ENCODE measurements at places on chromosomes 3 and 15.

DNA sequence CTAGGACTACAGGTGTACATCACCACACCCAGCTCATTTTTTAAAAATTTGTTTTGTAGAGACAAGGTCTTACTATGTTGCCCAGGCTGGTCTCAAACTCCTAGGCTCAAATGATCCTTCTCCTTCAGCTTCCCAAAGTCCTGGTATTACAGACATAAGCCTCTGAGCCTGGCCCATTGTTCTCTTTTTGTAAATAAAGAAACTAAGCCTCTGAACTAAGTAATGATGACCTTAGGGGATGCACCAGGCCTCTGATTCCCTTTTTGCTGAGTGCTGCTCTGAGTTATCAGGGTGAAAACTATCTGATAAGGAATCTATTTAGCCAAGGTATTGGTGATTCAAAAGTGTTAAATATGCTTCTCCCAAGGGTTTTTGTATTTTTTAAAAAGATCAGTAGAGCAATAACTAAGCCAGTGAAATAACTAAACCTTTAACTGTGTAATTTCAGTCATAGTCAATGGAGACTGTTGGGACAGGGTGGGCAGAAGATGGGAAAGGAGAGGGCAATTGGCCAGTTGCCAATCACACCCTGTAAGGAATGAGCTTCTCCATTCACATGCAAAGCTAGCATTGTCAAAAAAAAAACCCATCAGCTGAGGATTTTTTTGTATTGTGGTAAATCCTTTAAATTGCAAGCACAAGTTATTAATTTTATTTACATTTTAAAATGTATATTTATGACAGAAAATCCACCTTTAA, 194.8 kb upstream of the PFN2 start:
- no peak for DNase-seq

GRCh38 chr15:62407216-62407615, 242.1 kb upstream of the C2CD4B start:
- DNase-seq: no peak

DNA sequence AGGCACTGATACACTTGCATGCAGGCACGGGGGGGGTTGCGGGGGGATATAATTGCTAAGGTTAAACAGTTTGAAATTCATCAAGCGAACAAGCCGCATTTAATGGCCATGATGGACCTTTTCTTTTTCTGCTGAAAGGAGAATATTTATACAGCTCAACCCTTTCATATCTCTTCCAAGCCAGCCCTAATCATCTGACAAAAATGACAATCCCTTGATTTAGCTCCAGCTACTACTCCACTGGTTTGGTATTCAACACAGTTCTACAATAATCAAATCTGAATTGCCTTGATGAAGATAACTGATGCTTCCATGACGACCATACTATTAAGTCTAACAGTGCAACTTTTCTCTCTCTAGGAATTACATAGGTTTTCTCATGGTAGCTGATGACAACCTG, 374.9 kb downstream of the PLCL2 start:
- DNase-seq: no peak

DNA sequence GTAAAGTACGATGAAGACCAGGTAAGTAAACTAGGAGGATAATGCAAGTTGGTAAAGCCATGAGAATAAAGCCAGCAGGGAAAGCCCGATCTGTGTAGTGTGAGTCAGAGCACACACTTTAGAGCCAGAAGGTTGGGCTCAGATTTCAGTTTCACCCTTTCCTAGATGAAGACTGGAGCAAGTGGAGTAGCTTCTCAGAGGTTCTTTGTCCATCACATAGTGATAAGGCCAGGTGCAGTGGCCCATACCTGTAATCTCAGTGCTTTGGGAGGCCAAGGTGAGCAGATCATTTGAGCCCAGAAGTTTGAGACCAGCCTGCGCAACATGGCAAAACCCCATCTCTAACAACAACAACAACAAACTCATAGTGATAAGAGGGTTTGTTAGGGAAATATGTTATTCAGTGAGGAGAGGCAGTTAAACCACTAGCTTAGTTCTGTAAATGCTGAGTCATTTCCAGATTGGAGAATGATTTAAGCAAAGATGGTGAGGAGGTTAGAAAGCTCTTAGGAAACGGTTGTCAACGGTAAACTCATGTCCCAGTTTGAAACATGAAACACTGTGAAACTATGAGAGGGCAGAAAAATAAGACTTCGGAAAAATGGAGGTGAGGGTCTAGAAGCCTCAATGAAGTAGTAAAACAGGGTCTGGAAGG, 39.0 kb downstream of the IL12A start:
- DNase-seq: no peak

GRCh38 chr3:190000187-190000860, 120.4 kb downstream of the P3H2 start:
- DNase-seq: no peak

- DNase-seq: no peak
These were observed 248.1 kb downstream of the KLF13 start for GRCh38 chr15:31574766-31575165.

- DNase-seq: no peak
These were observed 541.7 kb upstream of the MDFIC2 start for GRCh38 chr3:70854108-70854507.

DNA sequence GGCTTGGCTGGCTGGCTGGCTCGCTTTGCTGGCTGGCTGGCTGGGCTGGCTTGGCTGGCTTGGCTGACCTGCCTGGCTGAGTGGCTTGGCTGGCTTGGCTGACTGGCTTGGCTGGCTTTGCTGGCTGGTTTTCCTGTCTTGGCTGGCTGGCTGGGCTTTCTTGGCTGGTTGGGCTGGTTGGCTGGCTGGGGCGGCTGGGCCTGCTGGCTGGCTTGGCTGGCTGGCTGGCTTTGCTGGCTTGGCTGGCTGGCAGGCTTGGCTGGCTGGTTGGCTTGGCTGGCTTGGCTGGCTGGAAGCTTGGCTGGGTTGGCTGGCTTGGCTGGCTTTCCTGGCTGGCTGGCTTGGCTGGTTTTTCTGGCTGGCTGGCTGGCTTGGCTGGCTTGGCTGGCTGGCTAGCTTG, 435.6 kb downstream of the GOLGA6L6 start:
- no peak for DNase-seq

- peak; percentile 77 for DNase-seq
These were observed 7.6 kb upstream of the APEH start for GRCh38 chr3:49666592-49666991.

- DNase-seq: no peak
These were observed 89.4 kb upstream of the TJP1 start for GRCh38 chr15:29911705-29912104.

GRCh38 chr3:70970171-70970570, 613.4 kb downstream of the FOXP1 start:
- DNase-seq: no peak

DNA sequence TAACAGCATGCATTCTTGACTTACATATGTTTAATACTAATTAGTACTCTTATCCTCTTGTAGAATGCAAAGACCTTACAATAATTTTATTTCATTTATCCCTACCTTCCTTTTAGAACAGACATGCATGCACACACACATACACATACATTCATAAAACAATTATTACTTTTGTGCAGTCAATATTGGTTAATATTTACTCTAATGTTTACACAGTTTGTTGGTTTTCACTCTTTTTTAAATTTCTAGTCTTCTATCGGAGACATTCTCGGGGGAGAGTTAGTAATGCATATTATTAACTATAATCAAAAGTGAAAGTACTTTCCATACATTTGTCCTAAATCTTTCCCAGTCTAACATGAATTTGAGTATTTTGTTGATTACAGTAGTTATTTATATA, 317.7 kb upstream of the DPH6 start:
- no peak for DNase-seq

- DNase-seq: no peak
These were observed 18.6 kb downstream of the FGD5 start for GRCh38 chr3:14837186-14837877.

GRCh38 chr15:35834866-35835265, 288.9 kb upstream of the DPH6 start:
- DNase-seq: no peak

DNA sequence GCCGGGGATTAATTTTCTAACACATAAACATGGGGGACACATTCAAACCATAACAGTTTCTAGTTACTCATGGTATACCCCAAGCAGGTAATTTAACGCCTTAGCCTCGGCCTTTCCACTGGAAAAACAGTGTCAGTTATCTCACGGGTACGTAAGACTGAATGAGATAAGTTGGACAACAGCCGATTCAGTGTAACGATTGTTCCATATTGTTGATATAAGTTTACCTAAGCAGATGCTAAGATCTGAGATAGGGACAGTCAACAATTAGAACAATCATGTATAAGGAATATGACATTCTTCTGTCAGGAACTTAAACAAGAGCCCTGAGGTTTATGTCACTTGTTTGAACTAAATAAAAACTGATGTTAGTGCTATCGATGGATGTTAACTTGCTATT, 130.8 kb downstream of the GHSR start:
- DNase-seq: no peak

DNA sequence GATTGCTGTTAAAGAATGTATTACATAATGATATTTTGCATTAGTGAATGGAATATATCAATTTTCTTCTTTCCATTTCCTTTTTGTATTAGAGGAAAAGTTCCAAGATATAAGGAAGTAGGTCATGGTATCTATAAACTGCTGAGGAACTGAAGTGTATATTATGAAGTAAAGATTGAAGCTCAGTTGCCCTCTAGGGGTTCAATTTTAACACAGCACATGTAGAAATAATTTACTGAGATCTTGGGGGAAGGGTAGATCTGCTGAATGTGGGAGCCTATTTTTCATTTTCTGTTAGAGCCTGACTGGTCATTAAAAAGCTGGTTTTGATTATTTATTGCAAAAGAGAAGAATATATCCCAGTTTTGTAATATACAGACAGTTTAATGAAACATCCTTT, 45.2 kb downstream of the CMC1 start:
- DNase-seq: peak; percentile 21

DNA sequence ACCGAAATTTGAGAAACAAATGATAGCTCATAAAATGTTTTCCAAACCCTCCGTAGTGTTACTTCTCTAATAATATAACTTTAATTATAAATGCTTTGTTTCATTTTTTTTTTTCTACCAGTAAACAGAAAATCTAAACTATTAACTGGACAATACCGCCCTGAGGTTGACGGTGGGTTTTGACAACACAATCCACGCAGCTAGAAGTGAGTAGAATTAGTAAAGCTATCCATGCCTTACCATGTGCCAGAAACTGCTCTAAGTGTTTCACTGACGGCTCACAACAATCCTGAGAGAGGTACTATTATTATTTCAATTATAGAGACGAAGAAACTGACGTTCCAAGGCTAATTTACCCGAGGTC, 410 bp downstream of the NDUFAF1 start:
- no peak for DNase-seq

- DNase-seq: no peak
These were observed 609.3 kb downstream of the AGBL1 start for GRCh38 chr15:86689006-86689405.

DNA sequence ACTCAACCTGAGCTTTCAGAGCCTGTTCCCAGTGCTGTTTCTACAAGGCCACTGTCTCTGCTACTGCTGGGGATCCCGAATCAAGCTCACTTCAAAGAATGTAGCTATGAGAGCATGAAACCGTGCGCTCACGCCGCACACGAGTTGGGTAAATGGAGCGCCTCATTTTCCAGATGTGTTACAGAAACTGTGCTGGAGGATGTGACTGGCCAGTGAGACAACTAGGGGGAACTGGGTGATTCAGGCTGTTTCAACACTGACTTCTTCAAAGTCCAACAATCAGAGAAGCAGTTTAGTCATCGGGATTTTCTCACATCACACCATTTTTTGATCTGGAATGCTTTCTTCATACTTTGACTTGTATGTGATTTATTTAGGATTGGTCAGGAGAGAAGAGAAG, 3.5 kb downstream of the ZNF710 start:
- no peak for DNase-seq

DNA sequence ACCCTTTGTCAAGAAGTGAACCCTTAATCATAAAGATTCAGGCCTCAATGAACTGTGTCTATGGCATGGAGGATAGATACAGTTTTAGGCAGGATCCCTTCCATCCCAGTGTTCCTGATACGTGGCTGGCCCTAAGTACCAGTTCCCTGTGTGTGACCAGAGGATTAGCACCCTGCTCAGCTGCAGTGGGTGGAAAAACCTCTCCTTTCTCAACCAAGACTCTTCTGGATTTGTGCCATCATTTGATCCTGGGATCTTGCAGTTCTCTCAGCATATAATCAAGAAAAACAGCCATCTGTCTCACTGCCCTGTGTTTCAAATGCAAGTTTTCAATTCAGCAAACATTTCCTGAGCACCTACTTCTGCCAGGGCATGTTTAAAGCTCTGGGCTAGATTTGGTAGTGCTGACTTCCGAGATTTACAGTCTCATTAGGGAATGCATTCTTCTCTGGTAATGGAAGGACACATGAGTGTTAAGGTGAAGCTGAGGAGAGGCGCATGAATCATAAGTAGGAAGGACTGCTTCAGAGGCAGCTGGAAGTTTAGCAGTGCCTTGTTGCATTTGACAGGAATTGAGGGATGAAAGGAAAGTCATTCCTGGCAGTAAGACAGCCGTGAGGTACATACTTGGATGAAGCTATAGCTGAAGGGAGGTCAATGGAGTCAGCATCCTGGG, 388.3 kb downstream of the MFSD1 start:
- DNase-seq: no peak

- no peak for DNase-seq
These were observed 96.2 kb upstream of the ACP3 start for GRCh38 chr3:132220986-132221385.

DNA sequence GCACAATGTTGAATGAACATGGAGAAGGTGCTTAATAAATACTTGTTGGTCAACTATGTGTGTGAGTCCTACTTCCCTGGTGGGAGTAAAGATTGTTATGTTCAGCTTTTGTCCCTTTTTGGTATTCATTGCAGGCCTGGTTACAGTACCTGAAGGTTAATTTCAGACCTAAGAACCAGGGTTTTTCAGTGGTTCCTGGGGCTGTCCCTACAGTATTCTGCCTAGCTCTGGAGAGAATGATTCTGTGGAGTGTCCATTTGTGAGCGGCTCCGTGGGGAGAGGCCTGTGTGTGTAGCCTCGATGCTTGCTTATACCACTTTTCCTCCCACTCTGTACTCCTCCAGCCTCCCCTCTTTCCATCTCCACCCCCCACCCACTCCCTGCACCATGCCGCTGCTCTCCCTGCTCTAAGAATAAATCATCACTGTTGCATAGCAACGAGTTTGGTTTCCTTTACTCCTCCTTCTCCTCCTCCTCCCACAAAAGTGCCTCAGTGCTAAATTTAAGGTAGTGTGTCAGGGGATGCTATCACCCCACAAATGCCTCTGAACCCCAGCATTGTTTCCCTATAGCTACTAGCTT, 150.6 kb upstream of the ROPN1 start:
- no peak for DNase-seq

DNA sequence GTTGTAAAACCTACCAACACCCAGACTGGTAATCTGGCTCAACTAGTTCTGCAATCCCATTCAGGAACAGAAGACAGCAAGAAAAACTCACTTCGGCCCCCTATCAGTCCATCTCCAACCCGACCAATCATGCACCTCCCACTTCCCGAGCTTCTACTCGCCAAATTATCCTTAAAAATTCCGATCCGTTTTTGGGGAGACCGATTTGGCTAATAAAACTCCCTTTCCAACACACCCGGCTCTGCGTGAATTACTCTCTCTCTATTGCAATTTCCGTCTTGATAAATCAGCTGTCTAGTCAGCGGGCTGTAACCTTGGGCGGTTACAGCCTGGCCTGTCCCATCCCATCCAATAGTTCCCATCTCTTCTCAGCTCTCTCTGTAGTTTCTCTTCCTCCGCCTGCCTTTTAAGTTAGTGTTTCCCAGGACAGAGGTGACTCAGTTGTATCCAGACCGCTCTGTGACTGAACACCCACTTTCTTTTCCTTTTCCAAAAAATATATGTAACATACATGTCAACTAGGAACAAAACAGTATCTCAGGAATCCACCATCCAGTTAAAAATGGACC, 780 bp upstream of the ACAD9 start:
- peak; percentile 47 for DNase-seq

Data from HuH-7.5 (cell line).